GM12865 (cell line): ENCODE measurements at places on chromosomes 13 and 19.

DNA sequence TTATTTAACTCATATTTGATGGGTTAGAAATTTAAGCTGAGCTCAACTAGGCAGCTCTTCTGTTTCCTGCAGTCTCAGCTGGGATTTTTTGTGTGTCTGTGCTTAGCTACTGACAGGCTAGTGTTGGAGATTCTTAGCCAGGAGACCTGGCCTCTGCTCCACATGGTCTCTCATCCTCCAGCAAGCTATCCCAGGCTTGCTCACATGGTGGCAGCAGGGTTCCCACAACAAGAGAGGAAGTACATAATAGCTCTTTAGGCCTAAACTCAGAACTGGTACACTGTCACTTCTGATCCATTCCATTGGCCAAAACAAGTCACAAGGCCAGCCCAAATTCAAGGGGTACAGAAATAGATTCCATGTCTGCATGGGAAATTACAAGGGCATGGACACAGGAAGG lies 406.2 kb downstream of the SUCLA2 start:
- peak; percentile 18 for DNase-seq

DNA sequence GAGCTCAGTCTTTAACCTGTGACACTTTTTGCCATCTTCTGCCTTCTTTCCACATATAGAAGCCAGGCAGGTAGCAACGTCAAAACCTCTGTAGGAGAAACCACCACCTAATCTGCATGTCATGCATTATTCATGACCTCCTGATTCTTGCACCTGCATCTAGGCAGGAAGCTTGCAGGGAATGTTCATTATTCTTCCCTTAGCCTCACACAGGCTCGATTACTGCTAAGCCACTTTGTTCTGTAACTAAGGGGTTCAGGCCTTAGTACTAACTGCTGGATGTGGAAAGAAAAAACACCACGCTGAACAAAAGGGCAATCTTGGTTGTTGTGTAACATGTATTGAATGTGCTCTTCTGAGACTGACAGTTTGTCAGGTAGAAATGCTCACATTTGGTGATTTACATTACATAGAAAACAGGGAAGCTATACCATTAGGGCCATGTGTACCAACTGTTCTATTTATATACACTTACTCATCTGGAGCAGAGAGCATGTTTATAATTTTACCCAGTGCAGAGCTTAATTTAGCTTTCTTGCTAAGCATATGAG lies 366.9 kb downstream of the KLF12 start:
- DNase-seq: no peak

DNA sequence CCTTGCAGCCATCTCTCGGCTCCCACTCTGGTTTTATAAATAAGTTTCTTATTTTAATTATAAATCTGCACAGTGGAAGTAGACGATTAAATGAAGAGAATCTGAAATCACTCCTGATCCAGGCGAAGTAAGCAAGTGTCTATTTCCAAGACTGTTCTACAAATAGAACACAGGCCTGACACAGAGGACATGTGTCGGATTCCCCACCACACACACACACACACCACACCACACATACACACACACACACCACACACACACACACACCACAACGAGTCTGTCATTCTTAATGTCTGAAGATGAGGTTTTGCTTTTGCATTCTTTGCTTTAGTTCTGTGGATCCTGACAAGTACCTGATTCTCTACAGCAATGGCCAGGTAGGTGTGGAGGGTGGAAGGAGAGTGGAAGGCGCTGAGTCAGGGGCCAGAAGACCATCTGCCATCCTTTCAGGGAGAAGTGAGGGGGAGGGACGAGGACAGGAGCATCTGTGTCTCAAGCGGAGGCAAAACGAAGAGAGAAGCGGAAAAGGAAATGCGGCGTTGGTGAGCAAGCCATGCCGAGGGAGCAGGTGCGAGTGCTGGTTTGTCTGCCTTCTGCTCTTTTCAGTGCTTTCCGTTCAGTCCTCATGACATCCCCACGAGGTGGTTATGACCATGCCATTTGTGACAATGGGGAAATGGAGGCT lies 110.2 kb downstream of the TEX26 start:
- DNase-seq: no peak

DNA sequence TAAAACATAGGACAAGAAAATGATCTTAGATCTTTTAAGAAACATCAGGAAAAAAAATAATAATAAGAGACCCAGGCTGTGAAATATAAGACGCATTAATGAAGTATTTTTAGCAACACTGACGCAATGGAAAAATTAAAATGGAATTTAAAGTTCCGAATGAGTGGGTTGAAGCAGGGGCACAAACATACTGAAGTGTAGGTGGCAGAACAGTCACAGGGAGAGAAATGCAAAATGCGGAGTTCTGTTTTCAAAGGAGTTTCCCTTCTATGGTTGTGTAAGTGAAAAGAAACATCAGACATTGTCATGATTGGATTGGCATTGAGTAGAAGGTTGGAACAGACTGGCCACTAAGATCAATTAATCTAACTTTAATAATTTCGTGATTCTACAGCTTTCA lies 159.8 kb downstream of the CYSLTR2 start:
- DNase-seq: no peak

DNA sequence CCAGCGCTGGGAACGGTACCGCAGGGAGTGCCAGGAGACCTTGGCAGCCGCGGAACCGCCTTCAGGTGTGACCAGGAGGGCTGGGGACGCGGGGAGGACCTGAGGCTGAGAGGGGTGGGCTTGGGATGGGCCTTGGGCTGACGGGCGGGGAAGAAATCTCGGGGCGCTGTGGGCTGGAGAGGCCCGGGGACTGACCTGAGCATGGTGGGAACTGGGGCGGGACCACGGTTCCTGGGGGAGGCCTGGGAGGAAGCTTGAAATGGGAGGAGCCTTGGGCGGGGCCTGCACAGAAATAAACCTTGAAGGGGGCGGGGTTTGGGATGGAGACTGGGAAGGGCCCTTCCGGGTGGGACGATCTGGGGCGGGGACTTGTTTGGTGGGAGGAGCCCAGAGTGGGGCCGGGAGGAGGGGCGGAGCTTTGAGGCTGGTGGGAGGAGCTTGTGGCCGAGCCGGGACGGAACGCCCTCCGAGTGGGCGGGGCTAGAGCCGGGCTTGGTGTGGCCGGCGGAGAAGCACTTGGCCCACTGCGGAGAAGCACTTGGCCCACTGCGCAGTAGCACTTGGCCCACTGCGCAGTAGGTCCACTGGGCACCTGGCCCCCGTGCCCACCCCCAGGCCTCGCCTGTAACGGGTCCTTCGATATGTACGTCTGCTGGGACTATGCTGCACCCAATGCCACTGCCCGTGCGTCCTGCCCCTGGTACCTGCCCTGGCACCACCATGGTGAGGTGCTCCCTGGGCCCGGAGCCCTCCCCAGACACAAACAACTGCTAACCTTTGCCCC lies 2.8 kb downstream of the GIPR start:
- peak; percentile 95 for DNase-seq

DNA sequence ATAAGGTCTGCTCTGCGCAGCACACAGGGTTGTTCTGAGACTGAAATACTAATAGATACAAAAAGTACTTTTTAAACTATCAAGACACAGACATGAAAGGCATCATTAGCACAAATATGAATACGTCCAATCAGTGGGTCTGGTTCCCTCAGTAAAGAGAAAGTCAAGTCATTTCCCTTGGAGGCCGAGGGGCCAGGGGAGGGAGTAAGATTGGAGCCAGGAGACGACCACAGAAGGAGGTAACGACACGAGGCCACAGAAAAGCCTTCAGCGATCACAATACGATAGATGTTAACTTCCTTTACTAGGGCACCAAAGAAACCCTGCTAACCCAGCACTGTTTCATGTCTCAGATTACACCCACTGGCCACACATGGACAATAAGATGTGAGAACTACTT lies 5.3 kb downstream of the CARS2 start:
- no peak for DNase-seq

- no peak for DNase-seq
Observed at GRCh38 chr19:6856749-6857372, 30.5 kb upstream of the ADGRE1 start.
